ENCODE measurements at places on chromosomes 5 and 9.

DNA sequence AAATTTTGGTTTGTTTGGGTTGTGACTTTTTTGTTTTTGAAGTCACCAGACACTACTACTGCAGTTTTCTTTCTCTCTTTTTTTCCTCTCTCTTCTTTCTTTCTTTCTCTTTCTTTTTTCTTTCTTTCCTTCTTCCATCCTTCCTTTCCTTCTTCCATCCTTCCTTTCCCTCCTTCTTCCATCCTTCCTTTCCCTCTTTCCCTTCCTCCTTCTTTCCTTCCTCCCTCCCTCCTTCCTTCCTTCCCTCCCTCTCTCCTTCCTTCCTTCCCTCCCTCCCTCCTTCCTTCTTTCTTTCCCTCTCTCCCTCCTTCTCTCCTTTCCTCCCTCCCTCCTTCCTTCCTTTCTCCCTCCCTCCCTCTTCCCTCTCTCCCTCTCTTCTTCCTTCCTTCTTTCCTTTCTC lies 230.3 kb upstream of the TYRP1 start:
- no peak for DNase-seq

GRCh38 chr9:74765481-74765971 lies 122.2 kb downstream of the TRPM6 start:
- no peak for DNase-seq

- no peak for DNase-seq
These were observed 78.4 kb downstream of the GLDC start for GRCh38 chr9:6567140-6567591.

GRCh38 chr5:106894964-106895363 lies 775.8 kb downstream of the EFNA5 start:
- no peak for DNase-seq

- no peak for DNase-seq
These were observed 77.3 kb upstream of the ATP10B start for GRCh38 chr5:160929360-160929759.

- no peak for DNase-seq
These were observed 42.0 kb downstream of the BICD2 start for GRCh38 chr9:92722386-92723298.

DNA sequence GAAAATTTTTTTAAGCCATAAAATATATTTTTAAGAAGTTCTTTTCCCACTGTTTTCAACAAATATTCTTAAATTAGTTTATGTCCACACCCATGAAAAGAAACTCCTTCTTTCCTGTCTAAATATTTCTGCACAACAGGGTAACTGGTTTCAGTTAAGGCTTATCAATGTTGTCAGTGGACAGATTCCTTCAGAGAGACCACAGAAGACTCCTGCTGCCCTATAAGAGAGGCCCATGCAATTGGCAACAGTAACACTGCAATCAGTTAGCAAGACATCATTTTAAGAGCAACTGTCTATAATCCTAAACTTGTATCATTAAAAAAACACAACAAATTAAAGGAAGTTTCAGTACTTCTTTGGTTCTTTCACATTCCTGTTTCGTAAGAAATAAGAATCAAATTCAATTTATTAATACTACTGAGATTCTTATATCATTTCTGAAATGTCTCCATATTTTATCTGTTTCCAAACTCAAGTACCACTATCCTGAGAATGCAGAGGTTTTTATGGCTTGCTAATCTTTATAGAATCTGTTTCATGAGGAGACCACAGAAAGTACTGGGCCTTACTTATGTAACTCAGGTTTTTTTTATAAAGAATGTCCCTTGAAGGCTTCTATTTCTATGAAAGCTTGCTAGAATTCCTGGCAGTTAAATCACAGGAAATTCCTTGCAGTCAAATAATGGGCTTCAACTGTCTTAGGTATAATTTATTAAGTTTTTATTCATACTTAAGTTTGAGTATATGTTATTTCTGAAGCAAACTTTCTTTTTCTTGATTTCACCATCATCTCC lies 240.2 kb downstream of the RFX3 start:
- DNase-seq: no peak
